ENCODE measurements at places on chromosomes 6 and 20.

DNA sequence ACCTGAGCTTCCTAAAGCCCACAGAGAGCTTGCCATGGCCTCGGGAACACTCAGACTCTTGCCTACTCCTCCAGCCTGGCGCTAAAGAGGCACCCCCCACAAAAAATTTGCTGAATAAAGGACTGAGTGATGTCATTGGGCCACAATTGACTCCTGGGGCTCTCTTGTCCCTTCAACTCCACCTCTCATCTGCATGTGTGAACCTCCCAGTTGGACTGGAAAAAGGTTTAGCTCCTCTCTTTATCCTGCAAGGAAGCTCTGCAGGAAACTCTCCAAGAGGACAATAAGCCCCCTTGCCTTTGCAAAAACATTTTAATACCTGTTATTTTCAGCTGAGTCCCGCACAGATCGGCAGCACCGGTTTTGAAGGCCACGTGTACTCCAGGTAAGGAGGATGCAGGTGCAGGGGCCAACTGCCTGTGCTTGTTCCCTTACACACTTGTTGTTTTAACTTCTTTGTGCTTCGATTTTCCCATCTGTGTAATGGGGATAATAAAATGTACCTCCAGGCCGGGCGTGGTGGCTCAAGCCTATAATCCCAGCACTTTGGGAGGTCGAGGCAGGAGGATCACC, 107.3 kb downstream of the TFAP2C start:
- no peak for DNase-seq

DNA sequence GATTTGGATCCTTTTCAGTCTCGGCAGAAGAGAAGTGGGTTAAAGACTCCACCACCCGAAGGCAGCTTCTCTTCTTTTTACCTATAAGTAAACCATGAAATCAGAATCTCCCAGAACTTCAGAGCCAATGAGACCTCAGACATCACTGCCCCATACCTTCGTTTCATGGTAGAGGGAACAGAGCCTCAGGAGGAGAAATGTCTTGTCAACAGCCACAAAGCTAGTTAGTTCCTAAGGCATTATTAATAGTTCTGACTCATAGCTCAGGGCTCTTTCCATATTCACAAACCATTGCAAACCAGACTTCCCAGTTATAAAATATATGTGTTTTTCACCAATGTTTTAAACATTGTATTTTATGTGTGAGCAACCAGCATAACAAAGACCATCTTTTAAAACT, 118.7 kb upstream of the RIPOR2 start:
- DNase-seq = no peak

DNA sequence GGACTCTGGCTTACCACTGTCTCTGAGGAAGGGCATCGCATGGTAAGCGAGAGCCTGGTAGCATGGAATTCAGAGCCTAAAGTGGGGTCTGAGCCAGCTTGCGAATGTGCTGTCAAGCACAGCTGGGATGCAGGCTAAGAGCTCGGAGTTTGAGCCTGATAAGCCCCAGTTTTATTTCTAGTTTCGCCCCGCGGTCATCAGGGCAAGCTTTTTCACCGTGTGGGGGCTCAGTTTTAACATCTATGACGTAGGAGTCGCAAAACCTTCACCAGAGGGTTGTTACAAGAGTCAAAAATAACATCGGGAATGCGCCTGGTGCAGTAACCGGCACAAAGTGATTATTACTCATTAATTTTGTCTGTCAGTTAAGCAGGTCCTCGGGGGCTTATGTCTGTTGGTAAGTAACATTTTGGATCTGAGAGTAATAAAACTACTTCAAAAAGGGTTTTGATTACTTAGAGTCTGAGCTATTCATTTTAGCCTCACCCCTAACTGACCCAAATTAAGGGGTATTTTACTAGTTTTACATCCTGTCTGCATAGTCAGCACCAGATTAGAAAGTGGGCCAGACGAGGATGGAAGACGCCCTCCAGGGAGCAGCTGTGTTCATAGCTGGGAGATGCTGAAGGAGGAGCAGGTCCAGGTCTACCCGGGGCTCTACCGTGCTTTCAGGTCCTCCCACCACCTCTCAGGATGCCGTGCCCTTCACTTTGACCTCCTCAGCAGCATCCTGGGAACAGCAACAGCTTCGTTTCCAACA, 29.7 kb downstream of the SLC22A23 start:
- no peak for DNase-seq

GRCh38 chr20:62059920-62060630, 5.6 kb downstream of the TAF4 start:
- DNase-seq = no peak

DNA sequence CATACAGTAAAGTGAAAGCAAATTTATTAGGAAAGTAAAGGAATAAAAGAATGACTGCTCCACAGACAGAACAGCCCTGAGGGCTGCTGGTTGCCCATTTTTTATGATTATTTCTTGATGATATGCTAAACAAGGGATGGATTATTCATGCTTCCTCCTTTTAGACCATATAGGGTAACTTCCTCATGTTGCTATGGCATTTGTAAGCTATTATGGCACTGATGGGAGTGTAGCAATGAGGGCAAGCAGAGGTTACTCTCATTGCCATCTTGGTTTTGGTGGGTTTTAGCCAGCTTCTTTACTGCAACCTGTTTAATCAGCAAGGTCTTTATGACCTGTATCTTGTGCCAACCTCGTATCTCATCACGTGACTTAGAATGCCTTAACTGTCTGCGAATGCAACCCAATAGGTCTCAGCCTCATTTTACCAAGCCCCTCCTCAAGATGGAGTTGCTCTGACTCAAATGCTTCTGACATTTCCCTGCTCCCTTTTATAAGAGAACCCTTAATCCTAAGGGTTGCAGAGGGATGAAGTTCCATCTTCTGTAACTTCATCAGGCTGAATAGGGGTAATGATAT, 280.1 kb upstream of the RGS17 start:
- no peak for DNase-seq

GRCh38 chr6:43812850-43813578, 43.0 kb downstream of the VEGFA start:
- DNase-seq = no peak

- DNase-seq = no peak
These were observed 11.2 kb upstream of the SERPINB9 start for GRCh38 chr6:2914318-2914660.

GRCh38 chr6:14711056-14711703, 534.7 kb upstream of the JARID2 start:
- DNase-seq = peak; percentile 41

DNA sequence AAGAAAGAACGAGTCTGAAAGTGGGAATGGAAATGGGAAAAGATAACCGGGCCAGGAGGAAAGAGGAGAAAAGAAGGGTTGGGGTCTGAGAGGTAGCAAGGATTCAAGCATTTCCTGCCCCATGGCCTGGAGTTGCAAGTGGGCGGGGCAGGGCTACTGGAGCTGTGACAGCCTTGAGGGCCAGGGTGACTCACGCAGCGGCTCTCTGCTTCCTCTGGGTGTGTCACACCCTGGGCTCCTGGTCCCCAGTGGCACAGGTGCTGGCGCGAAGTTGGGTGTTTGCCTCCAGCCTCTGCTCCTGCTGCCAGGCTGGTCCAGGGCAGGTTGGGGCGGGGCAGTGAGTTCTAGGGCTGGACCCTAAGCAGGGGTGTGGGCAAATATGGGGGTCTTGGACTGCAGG, 3.3 kb upstream of the ULBP3 start:
- no peak for DNase-seq

GRCh38 chr6:163438298-163438939, 23.9 kb downstream of the QKI start:
- DNase-seq = no peak

DNA sequence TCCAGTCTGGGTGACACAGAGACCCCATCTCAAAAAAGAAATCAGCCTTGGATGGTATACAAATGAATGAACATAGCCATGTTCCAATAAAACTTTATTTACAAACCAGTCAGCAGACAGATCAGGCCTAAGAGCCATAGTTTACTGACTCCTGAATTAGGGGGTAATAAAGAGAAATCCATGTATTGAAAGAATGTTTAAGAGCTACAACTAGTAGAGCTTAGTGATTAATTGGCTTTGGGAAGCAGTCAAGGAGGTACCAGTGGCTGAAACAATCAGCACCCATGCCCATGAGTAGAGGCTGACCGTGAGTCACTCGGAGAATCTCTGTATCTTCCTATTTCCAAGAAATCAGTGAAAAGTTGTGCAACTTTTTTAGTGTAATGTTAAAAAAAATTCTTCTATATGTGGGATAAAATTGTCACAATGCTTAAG, 223.6 kb upstream of the RREB1 start:
- DNase-seq = no peak

- DNase-seq = no peak
These were observed 178.2 kb downstream of the ZMYND8 start for GRCh38 chr20:47178277-47178676.

- DNase-seq = no peak
These were observed 50.0 kb upstream of the DST start for GRCh38 chr6:56692523-56693245.
